ENCODE measurements at places on chromosomes 7 and 10.

DNA sequence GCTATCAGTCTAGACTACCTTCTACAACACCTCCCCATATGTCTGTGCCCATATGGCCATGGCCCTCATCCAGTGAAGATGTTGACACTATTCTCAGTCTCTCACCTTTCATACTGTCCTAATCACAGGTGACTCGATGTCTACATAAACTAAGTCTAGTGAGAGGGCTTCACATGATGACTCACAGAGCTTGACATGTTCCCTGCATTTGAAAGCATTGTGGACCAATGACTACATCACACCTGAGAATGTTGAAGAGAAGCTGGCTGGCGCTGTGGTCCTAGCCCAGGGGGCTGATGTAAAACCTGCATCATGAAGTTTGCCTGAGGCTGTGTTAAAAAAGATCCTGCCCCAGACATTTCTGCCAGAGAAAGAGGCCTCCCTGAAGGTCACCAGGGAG is 167.2 kb downstream of the NPSR1 start:
- no peaks in the 10 kb centered on the region for H3K4me1 ChIP-seq
- H3K27me3 ChIP-seq: no peaks in the 10 kb centered on the region
- H3K27ac ChIP-seq: no peak overlapping the region

- H3K27ac ChIP-seq: no peak overlapping the region
- no peak for DNase-seq
- H3K4me3 ChIP-seq: no peak overlapping the region
- H3K27me3 ChIP-seq: peaks cover 12% of the 10 kb centered on the region
- peaks cover 6% of the 10 kb centered on the region for H3K4me1 ChIP-seq
Measured at GRCh38 chr7:36149694-36150452, 3.2 kb upstream of the EEPD1 start.

GRCh38 chr7:151798851-151799448 is 78.0 kb downstream of the PRKAG2 start:
- no peaks in the 10 kb centered on the region for H3K36me3 ChIP-seq
- H3K4me1 ChIP-seq: no peaks in the 10 kb centered on the region
- H3K27ac ChIP-seq: no peak overlapping the region

- no peak overlapping the region for H3K4me3 ChIP-seq
- no peaks in the 10 kb centered on the region for H3K27me3 ChIP-seq
- H3K36me3 ChIP-seq: no peaks in the 10 kb centered on the region
- no peak for DNase-seq
- no peak overlapping the region for H3K27ac ChIP-seq
- H3K4me1 ChIP-seq: no peaks in the 10 kb centered on the region
Measured at GRCh38 chr10:30029164-30029871, 30.1 kb downstream of the JCAD start.

- no peaks in the 10 kb centered on the region for H3K4me1 ChIP-seq
- H3K27ac ChIP-seq: no peak overlapping the region
- H3K4me3 ChIP-seq: no peak overlapping the region
- H3K27me3 ChIP-seq: no peaks in the 10 kb centered on the region
Measured at GRCh38 chr7:3119963-3120362, 76.3 kb upstream of the CARD11 start.

DNA sequence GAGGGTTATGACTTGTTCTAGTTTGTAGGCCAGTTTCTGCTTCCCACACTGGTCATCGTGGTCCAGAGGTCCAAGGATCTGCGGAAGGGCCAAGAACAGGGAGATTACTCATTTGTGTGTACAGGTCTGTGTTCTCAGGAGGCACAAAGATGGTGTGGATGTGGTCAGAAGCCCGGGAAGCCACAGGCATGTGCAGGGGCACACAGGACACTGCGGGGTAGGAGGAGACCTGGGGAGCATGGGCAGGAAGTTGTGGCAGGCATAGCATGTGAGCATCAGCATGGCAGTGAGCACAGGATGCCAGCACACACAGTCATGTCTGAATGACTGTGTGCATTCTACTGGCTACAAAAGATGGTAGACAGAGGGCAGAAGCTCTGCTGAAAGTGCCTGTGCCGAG is 445.8 kb downstream of the PLXNA4 start:
- H3K27me3 ChIP-seq: no peaks in the 10 kb centered on the region
- no peak overlapping the region for H3K4me3 ChIP-seq
- no peak overlapping the region for H3K27ac ChIP-seq
- H3K4me1 ChIP-seq: no peaks in the 10 kb centered on the region
- no peaks in the 10 kb centered on the region for H3K36me3 ChIP-seq
- DNase-seq: no peak

DNA sequence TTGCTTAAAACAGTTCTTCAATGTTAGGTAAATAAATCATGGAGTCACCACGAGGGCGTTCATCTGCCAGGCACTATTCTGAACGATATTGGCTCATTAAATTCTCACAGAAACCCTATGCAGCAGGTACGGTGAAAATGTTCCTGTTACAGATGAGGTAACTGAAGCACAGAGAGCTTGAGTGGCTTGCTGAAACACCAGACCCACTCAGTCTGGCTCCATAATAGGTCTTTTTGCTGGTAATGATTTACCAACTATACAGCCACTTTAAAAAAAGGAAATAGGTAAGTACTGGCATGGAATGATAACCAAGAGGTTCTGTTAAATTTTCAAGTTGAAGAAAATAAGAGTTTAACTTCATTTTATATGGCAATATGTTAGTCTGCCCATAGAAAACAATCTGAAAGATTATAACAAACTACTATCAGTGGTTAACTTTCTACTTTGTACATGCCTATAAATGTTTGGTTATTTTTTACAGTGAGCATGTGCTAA is 1.3 kb upstream of the TM9SF3 start:
- no peak for DNase-seq
- no peak overlapping the region for H3K4me3 ChIP-seq
- no peaks in the 10 kb centered on the region for H3K36me3 ChIP-seq
- H3K27me3 ChIP-seq: no peaks in the 10 kb centered on the region
- H3K27ac ChIP-seq: no peak overlapping the region
- H3K4me1 ChIP-seq: peaks cover 4% of the 10 kb centered on the region

- no peaks in the 10 kb centered on the region for H3K27me3 ChIP-seq
- H3K4me3 ChIP-seq: no peak overlapping the region
- no peak overlapping the region for H3K27ac ChIP-seq
- H3K4me1 ChIP-seq: no peaks in the 10 kb centered on the region
Measured at GRCh38 chr10:18710201-18710653, 51.0 kb downstream of the ARL5B start.

DNA sequence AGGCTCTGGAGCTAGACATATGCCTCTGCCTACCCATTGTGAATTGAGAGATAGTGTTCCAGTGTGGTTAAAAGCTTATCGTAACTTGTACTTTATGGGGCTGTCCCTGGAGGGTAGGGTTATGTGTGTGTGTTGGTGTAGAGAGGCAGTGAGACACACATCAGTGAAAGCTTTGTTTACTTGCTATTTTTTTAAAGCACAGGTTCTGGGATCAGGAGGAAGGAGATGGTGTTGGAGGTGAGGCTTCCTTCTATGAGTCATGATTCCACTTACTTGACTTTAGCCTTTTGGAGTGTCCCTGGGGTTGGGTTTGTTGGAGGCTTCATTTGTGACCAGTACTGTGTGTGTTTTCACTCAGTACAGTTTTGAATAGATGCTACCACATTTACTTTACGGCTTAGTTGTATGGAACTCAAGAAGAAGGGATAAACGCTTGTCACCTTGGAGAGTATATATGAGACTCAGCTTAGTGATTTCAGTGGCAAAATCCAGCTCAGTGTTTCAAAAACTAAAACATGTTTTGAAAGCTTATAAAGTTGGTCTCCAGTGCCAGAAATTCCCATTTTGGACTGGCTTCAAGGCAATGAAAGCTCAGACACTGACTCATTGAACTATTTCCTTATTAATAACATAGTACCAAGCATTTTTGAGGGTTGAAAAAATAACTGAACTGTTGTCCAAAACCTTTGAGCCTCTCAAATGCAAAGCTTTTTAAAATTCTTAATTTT is 106.2 kb downstream of the PLXDC2 start:
- no peak overlapping the region for H3K4me3 ChIP-seq
- H3K36me3 ChIP-seq: no peaks in the 10 kb centered on the region
- no peaks in the 10 kb centered on the region for H3K27me3 ChIP-seq
- peaks cover 10% of the 10 kb centered on the region for H3K4me1 ChIP-seq
- no peak overlapping the region for H3K27ac ChIP-seq
- no peak for DNase-seq

GRCh38 chr7:8152489-8153192 is 109.3 kb downstream of the ICA1 start:
- no peaks in the 10 kb centered on the region for H3K36me3 ChIP-seq
- H3K4me1 ChIP-seq: peaks cover 17% of the 10 kb centered on the region
- no peak overlapping the region for H3K4me3 ChIP-seq
- no peak overlapping the region for H3K27ac ChIP-seq
- no peak for DNase-seq
- no peaks in the 10 kb centered on the region for H3K27me3 ChIP-seq

- no peak for DNase-seq
- no peaks in the 10 kb centered on the region for H3K36me3 ChIP-seq
- H3K27ac ChIP-seq: no peak overlapping the region
- no peaks in the 10 kb centered on the region for H3K4me1 ChIP-seq
- H3K4me3 ChIP-seq: no peak overlapping the region
- no peaks in the 10 kb centered on the region for H3K27me3 ChIP-seq
Measured at GRCh38 chr10:77007834-77008233, 629.8 kb downstream of the KCNMA1 start.

DNA sequence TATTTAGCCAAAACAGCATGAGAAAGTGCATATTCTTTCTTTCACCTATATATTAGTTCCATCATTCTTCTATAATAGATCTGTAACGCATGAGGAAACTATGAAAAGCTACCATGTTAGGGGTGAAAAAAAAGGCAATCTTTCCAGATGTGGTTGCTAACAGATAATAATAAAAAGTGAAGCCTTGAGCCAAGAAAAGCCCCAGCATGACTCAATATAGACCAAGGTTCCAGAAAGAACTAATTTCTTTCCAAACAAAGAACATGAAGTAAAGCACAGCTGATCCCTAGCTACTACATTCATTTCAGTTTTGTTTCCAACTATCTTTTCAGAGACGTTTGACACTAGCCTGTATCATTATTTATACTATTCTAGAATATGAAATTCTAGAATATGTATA is 16.4 kb downstream of the ARL4A start:
- peaks cover 2% of the 10 kb centered on the region for H3K4me1 ChIP-seq
- no peak overlapping the region for H3K4me3 ChIP-seq
- DNase-seq: no peak
- H3K36me3 ChIP-seq: no peaks in the 10 kb centered on the region

DNA sequence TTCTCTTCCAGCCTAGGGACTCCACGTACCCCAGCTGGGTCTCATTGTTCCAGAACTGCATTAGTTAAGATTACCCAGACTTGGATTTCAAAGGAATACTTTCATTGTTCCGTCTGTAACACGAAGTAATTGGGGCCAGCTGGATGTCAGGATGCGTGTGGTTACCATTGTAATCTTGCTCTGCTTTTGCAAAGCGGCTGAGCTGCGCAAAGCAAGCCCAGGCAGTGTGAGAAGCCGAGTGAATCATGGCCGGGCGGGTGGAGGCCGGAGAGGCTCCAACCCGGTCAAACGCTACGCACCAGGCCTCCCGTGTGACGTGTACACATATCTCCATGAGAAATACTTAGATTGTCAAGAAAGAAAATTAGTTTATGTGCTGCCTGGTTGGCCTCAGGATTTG is 21.0 kb downstream of the LRRC17 start:
- DNase-seq: peak; percentile 72
- H3K27ac ChIP-seq: peak overlapping the region; percentile 68
- H3K4me1 ChIP-seq: peaks cover 15% of the 10 kb centered on the region
- H3K36me3 ChIP-seq: no peaks in the 10 kb centered on the region
- no peaks in the 10 kb centered on the region for H3K27me3 ChIP-seq
- H3K4me3 ChIP-seq: no peak overlapping the region
